NCI-H1105 (cell line): ENCODE measurements at places on chromosomes 1 and 21.

GRCh38 chr1:210830034-210831028 lies 303.6 kb downstream of the KCNH1 start:
- no peak for DNase-seq

- DNase-seq, result no peak
These were observed 56.2 kb downstream of the STUM start for GRCh38 chr1:226604560-226605317.

DNA sequence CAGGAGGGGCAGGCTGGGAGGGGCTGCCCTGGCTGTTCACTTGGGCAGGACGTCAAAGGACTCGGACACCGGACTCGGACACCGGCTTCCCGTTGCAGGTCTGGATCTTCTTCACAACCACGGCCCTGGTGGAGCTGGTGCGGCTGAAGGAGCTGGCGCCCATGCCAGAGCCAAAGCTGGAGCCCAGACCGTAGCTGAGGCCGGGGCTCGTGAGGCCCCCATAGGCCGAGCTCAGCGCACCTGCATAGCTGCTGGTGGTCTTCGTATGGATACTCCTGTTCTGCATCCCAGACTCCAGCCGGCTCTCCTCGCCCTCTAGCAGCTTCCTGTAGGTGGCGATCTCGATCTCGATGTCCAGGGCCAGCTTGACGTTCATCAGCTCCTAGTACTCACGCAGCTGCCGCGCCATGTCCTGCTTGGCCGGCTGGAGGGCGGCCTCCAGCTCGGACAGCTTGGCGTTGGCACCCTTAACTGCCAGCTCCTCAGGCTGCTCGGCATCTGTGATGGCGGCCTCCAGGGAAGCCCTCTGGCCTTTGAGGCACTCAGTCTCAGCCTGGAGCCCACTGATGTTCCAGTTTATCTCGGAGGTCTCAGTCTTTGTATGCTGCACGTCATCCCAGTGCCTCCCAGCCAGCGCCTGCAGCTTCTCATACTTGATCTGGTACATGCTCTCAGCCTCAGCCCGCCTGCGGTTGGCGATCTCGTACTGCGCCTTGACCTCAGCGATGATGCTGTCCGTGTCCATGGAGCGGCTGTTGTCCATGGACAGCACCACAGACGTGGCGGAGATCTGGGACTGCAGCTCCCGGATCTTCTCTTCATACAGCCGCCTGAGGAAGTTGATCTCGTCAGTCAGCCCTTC lies 15.1 kb upstream of the KLF17 start:
- no peak for DNase-seq

DNA sequence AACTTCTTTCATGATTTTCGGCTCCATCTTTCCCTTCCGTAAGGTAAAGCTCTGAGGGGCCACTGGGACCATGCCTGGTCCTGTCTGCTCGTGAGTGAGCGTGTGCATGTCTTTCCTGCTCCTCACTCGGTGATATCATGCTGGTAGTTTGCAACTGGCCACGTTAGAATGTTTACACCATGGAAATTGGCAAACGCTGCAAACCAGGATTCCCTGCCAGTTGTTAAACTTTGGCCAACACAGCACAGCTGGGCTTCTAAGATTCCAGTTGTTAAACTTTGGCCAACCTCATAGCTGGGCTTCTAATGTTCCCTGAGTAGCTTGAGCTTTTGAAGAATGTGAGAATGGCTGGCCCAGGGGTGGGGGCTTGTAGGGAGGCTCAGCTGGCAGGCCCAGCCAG lies 68.0 kb upstream of the ACTL8 start:
- DNase-seq, result no peak

GRCh38 chr21:31140676-31141075 lies 102.4 kb upstream of the KRTAP19-8 start:
- DNase-seq, result no peak

DNA sequence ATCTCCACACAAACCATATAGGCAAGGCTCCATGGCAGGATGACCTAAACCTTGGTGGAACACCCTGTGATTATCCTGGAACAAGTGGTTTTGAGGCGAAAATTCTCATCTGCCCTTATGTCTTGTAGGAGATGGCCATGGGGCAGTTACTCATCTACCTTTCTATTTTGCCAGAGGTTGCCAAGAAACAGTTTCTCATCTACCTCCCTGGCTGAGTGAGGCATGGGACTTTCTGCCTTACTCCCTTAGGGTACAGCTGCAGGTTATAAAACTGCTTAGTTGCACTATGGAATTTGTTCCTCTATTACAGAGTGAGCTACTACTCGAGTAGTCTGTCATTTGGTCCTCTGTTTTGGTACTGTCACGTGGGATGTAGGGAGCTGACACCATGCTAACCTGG lies 31.3 kb upstream of the GUCA2A start:
- no peak for DNase-seq

GRCh38 chr1:220139966-220140365 lies 46.0 kb downstream of the IARS2 start:
- DNase-seq, result no peak

GRCh38 chr1:167469280-167469965 lies 48.9 kb downstream of the CD247 start:
- DNase-seq, result no peak

- DNase-seq, result no peak
These were observed 6.9 kb downstream of the TMEM125 start for GRCh38 chr1:43276673-43277072.

GRCh38 chr1:24769656-24770651 lies 24.7 kb downstream of the CLIC4 start:
- no peak for DNase-seq

DNA sequence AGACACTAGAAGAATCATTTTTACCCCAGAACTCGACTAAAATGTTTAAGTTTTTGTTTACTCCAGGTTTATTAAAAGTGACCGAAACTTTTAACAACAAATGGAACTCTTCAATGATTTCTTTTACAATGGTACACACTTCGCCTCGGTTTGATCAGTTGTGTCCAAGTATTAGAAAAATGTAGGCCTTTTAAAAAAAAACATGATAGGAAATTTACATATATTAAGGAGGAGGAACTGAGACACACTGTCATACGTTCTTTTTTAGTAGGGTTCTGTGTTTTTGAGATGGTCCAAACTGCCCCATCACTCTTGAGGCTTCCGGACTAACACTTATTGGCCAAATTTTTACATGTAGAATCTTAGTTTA lies 1.3 kb downstream of the PRDM2 start:
- no peak for DNase-seq

DNA sequence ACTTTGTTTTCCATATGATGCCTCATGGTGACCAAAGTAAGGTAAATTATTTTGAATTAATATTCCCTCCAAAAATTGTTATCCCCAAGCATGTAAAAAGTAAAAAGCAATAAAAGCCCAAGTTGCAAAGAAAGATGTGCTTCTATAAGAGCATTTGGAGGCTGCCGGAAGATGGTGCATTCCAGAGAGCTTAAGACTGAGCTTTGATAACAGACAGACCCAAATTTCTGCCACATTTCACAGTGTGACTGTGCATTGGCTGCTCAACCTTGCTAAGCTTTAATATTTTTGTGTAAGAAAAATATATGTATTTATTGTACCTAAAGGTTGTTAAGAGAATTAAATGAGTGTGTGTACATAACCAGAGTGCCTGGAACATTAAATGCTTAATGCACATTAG lies 67.9 kb downstream of the CYYR1 start:
- no peak for DNase-seq

DNA sequence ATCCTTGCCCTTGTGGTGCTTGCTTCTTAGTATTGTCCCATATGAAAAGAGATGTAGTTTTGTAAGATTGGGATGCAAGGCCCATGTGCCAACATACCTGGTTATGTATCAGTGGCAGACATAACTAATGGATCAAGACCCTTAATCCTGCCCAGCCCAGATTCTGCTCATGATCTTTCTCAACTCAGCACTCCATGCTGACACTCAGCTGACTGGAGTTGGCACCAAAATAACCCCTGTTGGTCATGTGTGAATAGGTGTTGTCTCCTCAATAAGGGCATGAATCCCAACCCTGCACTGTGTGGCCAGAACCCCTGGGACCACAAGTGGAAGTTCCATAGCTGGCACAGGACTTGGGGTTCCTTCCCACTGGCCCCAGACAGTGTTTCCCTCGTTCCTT lies 13.9 kb upstream of the CNR2 start:
- no peak for DNase-seq

GRCh38 chr1:214541693-214542092 lies 9.7 kb downstream of the PTPN14 start:
- no peak for DNase-seq

- DNase-seq, result no peak
These were observed 1.4 kb downstream of the S100A6 start for GRCh38 chr1:153534226-153534924.

- no peak for DNase-seq
These were observed 26.6 kb downstream of the IL6R start for GRCh38 chr1:154431586-154432373.

GRCh38 chr1:94332952-94333351 lies 85.2 kb upstream of the ABCD3 start:
- DNase-seq, result no peak

GRCh38 chr1:229230893-229231753 lies 39.8 kb upstream of the RAB4A start:
- DNase-seq, result peak; percentile 44

GRCh38 chr1:6083385-6083784 lies 37.7 kb downstream of the KCNAB2 start:
- DNase-seq, result no peak

DNA sequence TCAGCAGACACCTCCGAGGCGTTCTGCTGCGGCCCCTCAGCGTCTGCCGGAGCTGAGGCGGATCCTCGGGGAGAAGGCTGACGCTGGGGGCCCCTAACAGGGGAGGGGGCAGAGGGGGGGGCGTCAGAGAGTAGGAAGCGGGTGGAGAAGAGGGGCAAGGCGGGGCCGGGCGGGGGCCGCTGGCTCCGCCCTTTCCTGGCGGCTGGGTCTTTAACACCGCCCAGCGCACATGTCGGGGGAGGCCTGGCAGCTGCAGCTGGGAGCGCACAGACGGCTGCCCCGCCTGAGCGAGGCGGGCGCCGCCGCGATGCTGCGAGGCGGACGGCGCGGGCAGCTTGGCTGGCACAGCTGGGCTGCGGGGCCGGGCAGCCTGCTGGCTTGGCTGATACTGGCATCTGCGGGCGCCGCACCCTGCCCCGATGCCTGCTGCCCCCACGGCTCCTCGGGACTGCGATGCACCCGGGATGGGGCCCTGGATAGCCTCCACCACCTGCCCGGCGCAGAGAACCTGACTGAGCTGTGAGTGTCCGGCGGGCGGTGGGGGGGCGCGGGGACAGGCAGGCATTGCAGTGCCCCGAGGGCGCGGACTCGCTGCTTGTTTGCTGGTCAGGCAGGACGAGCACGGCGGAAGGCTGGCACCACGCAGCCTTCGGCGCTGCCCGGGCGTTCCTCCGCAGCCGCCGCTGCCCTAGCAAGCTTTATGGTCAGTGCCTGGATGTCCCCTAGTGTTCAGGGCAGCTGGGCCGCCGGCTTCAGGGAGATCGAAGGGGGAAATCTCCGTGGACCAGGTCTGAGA lies at the start of gene NTRK1:
NTRK1 (plus strand) TSS at position 238 of the 796 bp plus-strand sequence; CDS start at position 308, 70 bp downstream.
- DNase-seq, result peak; percentile 63

GRCh38 chr1:79100385-79100784 lies 93.9 kb upstream of the ADGRL4 start:
- no peak for DNase-seq

- no peak for DNase-seq
These were observed 73.5 kb downstream of the OSBPL9 start for GRCh38 chr1:51690285-51690961.

- no peak for DNase-seq
These were observed 319.1 kb downstream of the GPATCH2 start for GRCh38 chr1:217311766-217312165.

GRCh38 chr1:180291004-180291403 lies 60.9 kb downstream of the LHX4 start:
- DNase-seq, result no peak

- no peak for DNase-seq
These were observed 19.4 kb downstream of the LRP8 start for GRCh38 chr1:53308506-53308905.

- DNase-seq, result no peak
These were observed 99.1 kb downstream of the MT1HL1 start for GRCh38 chr1:236904892-236905741.
